ENCODE measurements at places on chromosomes 13 and 19. TPM values are rescaled to one million over a fixed set of nuclear protein-coding genes. Genes with fewer than 3 reads are reported as not detected.
A peak's percentile ranks its signal among the peaks of the same experiment; 100 is the strongest.

- no peaks in the 10 kb centered on the region for H3K36me3 ChIP-seq
- peaks cover 55% of the 10 kb centered on the region for H3K27me3 ChIP-seq
- no peak overlapping the region for H3K27ac ChIP-seq
- no peak overlapping the region for H3K4me3 ChIP-seq
- no peaks in the 10 kb centered on the region for H3K4me1 ChIP-seq
These were observed 495.5 kb downstream of the FOXO1 start for GRCh38 chr13:40170982-40171381.

DNA sequence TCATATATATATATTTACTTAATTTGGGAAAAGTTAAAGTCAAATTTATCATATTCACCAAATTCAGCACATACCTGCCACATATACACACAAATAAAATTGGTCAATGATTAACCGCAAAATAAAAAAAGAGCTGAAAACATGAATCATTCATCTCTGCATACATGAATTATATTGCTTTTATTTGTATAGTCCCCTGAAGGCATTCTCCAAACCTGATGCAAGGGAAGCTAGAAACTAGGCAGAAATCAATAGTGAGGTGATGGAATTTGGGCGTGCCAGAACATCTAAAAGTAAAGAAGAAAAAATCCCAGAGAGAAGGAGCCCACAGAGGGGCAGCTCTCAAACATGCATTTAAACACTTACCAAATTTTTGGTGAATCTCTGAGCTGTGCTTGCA is 60.1 kb downstream of the UFM1 start:
- DNase-seq = no peak
- no peaks in the 10 kb centered on the region for H3K36me3 ChIP-seq
- no peak overlapping the region for H3K27ac ChIP-seq

GRCh38 chr19:48284896-48285295 is 15.0 kb downstream of the ZNF114 start:
- no peak overlapping the region for H3K27ac ChIP-seq
- H3K4me1 ChIP-seq = no peaks in the 10 kb centered on the region
- peaks cover 31% of the 10 kb centered on the region for H3K36me3 ChIP-seq
- no peak overlapping the region for H3K4me3 ChIP-seq

GRCh38 chr19:43519436-43520088 is 7.4 kb downstream of the ETHE1 start:
- H3K27ac ChIP-seq = no peak overlapping the region
- H3K36me3 ChIP-seq = peaks cover 2% of the 10 kb centered on the region
- H3K27me3 ChIP-seq = no peaks in the 10 kb centered on the region
- DNase-seq = peak; percentile 79
- H3K4me1 ChIP-seq = peaks cover 1% of the 10 kb centered on the region

GRCh38 chr13:112065867-112066623 is 904 bp upstream of the SOX1 start:
- no peaks in the 10 kb centered on the region for H3K4me1 ChIP-seq
- no peak overlapping the region for H3K27ac ChIP-seq
- no peak overlapping the region for H3K4me3 ChIP-seq
- H3K27me3 ChIP-seq = peaks cover 83% of the 10 kb centered on the region

DNA sequence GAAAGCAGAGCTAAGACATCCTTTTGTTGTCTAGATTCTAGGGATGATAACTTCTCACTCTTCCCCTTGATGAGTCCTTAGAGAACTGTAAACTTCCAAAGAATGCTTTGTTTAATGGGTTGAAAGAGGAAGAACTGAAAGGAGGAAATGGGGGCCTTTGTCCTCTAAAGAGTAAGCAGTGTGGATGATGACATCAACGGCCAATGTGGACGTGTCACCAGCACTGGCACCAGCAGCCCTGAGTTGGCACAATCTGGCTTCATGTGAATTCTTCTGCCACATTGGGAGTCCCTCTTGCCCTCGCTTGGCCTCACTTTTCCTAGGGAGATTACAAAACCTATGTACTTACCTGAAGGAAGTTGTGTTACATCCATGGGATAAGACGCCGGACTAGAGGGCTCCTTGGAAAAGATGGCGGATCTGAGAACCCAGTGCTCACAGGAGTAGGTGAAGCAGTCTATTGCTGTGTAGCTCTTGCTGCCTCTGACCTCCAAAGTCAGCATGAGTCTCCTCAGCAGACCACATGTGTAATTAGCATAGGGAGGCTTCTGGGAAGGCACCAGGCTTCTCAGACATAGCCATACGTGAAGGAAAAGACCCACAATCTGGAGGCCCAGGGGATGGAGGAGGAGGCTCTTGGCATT is 62.8 kb downstream of the RGCC start:
- H3K27ac ChIP-seq = no peak overlapping the region
- no peak overlapping the region for H3K4me3 ChIP-seq
- H3K4me1 ChIP-seq = no peaks in the 10 kb centered on the region
- peaks cover 8% of the 10 kb centered on the region for H3K27me3 ChIP-seq

DNA sequence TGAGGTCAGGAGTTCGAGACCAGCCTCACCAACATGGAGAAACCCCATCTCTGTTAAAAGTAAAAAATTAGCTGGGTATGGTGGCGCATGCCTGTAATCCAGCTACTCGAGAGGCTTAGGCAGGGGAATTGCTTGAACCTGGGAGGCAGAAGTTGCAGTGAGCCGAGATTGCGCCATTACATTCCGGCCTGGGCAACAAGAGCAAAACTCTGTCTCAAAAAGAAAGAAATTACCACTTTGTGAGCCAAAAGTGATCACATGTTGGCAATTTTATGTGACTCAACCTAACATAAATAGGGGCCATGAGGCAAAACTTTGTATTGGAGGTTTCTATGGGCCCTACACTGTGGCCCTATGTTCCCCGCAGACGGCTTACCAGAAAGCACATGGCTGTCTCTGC is 72.2 kb downstream of the MAP4K1 start:
- H3K27me3 ChIP-seq = peaks cover 3% of the 10 kb centered on the region
- H3K36me3 ChIP-seq = no peaks in the 10 kb centered on the region
- no peak overlapping the region for H3K4me3 ChIP-seq
- H3K4me1 ChIP-seq = no peaks in the 10 kb centered on the region
- H3K27ac ChIP-seq = no peak overlapping the region
- no peak for DNase-seq

GRCh38 chr13:99003851-99004471 is 26.1 kb upstream of the DOCK9 start:
- H3K27me3 ChIP-seq = no peaks in the 10 kb centered on the region
- no peak overlapping the region for H3K4me3 ChIP-seq
- peaks cover 3% of the 10 kb centered on the region for H3K4me1 ChIP-seq

GRCh38 chr13:77460195-77460594 is 75.3 kb upstream of the SCEL start:
- no peak overlapping the region for H3K4me3 ChIP-seq
- no peak overlapping the region for H3K27ac ChIP-seq
- no peaks in the 10 kb centered on the region for H3K4me1 ChIP-seq
- DNase-seq = no peak
- no peaks in the 10 kb centered on the region for H3K36me3 ChIP-seq

DNA sequence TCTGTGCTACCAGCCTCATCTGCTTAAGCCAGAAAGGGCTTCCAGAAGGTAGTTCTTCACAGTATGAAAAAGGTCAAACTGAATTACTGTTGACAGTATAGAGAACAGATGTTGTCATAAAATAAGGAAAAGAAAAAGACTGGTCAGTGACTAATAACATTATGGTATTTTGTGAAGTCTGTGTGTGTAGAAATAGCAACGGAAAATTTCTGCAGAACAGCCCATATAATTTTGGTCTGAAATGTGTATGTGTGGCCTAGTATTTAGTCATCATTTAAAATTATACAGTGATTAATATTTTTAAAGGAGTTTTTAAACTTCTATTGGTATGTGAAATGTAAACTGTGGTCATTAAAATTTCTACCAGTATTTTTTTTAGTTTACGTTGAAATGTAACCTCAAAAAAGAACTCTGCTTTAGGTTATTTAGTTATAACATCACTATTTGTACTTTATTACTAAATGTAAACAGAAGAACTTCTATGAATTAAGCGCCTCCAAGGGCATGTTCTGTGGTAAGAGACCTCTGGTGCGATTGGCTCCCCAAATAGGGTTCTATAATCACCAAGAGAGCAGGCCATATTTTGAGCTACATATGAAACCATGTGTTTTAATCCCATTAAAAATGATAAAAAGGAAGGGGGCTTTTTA is 3.3 kb upstream of the GPR183 start:
- peaks cover 2% of the 10 kb centered on the region for H3K4me1 ChIP-seq
- H3K36me3 ChIP-seq = peaks cover 12% of the 10 kb centered on the region
- DNase-seq = no peak
- H3K4me3 ChIP-seq = no peak overlapping the region

GRCh38 chr19:3029065-3029923 is at the start of gene TLE2:
Gene TLE2 (minus strand): TSS chr19:3029280. CDS start chr19:3028904, 376 bp downstream.
- H3K27ac ChIP-seq = no peak within 1 kb of the TSS
- H3K4me1 ChIP-seq = peaks cover 11% of the 10 kb centered on the region
- H3K36me3 ChIP-seq = no peaks in the 10 kb centered on the region
- peak within 1 kb of the TSS; percentile 65 for H3K4me3 ChIP-seq
- peak; percentile 34 for DNase-seq
- H3K27me3 ChIP-seq = peaks cover 8% of the 10 kb centered on the region

GRCh38 chr19:14401468-14402195 is 17.5 kb downstream of the DDX39A start:
- H3K4me1 ChIP-seq = peaks cover 4% of the 10 kb centered on the region
- no peak overlapping the region for H3K4me3 ChIP-seq
- peaks cover 49% of the 10 kb centered on the region for H3K36me3 ChIP-seq

- H3K4me3 ChIP-seq = no peak overlapping the region
- H3K36me3 ChIP-seq = no peaks in the 10 kb centered on the region
- no peaks in the 10 kb centered on the region for H3K27me3 ChIP-seq
- H3K27ac ChIP-seq = no peak overlapping the region
These were observed 497.2 kb downstream of the DIAPH3 start for GRCh38 chr13:59666504-59666903.

DNA sequence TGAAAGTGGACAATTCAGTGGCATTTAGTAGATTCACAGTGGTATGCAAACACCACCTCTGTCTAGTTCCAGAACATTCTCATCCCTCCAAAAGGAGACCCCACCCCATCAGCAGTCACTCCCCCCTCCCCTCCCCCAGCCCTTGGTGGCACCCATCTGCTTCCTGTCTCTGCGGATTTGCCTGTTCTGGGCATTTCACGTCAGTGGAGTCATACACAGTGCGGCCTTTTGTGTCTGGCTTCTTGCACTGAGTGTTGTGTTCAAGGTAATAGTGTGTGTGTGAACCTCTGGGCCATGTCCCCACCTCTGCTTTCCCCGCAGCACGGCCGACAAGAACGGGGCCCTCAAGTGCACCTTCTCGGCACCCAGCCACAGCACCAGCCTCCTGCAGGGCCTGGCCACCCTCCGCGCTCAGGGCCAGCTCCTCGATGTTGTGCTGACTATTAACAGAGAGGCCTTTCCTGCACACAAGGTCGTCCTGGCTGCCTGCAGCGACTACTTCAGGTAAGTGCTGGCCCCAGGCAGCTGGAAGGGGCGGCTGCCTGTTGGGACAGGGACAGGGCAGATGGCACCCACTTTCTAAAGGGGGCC is 19.4 kb upstream of the CRTC1 start:
- H3K27me3 ChIP-seq = no peaks in the 10 kb centered on the region
- DNase-seq = no peak
- H3K36me3 ChIP-seq = peaks cover 16% of the 10 kb centered on the region
- H3K4me3 ChIP-seq = no peak overlapping the region
- H3K4me1 ChIP-seq = peaks cover 4% of the 10 kb centered on the region
- H3K27ac ChIP-seq = no peak overlapping the region

GRCh38 chr13:112072534-112073244 is 5.7 kb downstream of the SOX1 start:
- H3K36me3 ChIP-seq = no peaks in the 10 kb centered on the region
- no peak overlapping the region for H3K4me3 ChIP-seq

GRCh38 chr13:36736119-36736726 is 62.4 kb downstream of the SERTM1 start:
- DNase-seq = peak; percentile 24
- H3K27ac ChIP-seq = no peak overlapping the region
- H3K27me3 ChIP-seq = peaks cover 2% of the 10 kb centered on the region
- H3K36me3 ChIP-seq = no peaks in the 10 kb centered on the region
- no peaks in the 10 kb centered on the region for H3K4me1 ChIP-seq

DNA sequence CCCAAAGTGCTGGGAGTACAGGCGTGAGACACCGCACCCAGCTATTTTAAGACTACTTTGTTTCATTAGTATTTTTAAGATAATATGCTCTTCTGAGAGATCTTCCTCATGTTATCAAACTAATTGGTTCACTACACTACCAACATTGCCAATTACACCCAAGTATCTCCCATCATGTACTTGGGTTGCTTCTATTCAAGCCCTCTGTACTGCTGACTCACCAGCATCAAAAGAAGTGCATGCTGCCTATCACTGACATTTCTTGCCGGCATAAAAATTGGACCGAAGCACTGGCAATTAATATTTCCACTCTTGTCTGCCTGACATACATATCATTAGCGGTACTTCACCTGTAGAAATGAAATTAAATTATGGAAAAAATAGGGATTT is 164.2 kb upstream of the NBEA start:
- no peak overlapping the region for H3K27ac ChIP-seq
- H3K4me1 ChIP-seq = no peaks in the 10 kb centered on the region
- no peaks in the 10 kb centered on the region for H3K27me3 ChIP-seq
- no peak for DNase-seq

DNA sequence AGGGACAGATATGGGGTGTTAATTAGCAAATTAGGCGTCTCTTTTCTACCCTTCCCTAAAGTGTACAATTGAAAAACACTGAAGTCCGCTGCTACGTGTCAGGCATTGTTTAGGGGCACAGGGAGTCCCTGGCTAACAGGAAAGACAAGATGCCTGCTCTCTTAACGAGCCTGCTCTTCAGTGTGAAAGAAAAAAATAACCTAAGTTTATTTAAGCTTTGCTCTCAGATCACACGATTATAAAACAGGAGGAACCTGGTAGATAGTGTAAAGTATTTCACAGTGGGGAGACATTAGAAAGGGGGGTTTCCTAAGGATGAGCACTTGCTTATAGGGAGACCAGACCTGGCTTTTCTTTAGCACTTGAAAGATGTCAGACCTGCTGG is 38.7 kb downstream of the IGFL2 start:
- no peaks in the 10 kb centered on the region for H3K36me3 ChIP-seq
- DNase-seq = no peak
- peaks cover 18% of the 10 kb centered on the region for H3K27me3 ChIP-seq
- H3K27ac ChIP-seq = no peak overlapping the region

DNA sequence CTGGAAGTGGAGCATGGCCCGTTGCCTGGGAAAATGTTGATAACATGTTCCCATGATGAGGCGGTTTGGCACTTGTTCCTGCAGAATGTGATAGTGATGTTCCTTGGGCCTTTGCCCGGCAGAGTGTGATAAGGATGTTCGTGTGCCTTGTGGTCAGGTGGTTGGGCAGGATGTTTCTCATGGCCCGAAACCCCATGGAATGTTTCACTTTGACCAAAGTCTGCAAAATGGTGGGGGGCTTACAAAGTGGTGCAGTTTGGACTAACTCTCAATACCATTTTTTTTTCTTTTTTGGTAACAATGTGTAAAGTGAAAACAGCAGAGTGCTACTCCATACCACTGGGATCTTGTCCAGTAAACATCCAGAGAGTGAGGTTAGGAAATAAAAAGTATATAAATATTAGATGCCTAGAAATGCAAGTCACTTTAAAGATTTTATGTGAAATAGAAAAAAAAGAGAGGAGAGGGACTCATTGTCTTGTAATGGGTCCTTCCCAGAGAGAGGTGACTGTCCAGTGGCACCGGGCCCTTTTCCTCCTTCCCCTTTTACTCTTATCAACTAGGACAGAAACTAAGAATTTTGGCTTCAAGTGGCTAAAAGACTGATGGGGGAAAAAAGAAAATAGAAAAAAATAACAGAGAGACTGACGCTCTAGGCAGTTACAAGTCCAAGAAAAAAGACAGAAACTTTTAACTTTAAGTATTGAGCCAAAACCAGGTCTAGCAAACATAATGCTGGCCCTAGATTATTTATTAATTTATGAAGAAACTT is 5.7 kb downstream of the FPR3 start:
- H3K27me3 ChIP-seq = no peaks in the 10 kb centered on the region
- no peaks in the 10 kb centered on the region for H3K36me3 ChIP-seq
- no peak for DNase-seq
- no peak overlapping the region for H3K4me3 ChIP-seq
- no peak overlapping the region for H3K27ac ChIP-seq

Gene ZNF154
- 20.3 TPM for polyA plus RNA-seq

Gene CPAMD8
- 7.8 TPM for polyA plus RNA-seq

Gene CYP2B6
- polyA plus RNA-seq = 5.3 TPM

Gene GPR12
- 0.97 TPM for polyA plus RNA-seq

Gene CD79A
- polyA plus RNA-seq = 0.75 TPM
